ENCODE measurements at places on chromosomes 2 and 18.
A peak's percentile ranks its signal among the peaks of the same experiment; 100 is the strongest.

- no peak for DNase-seq
Measured at GRCh38 chr2:215833531-215834162, 179.7 kb downstream of the MREG start.

GRCh38 chr2:197577446-197577845 is 61.6 kb downstream of the MOB4 start:
- no peak for DNase-seq

DNA sequence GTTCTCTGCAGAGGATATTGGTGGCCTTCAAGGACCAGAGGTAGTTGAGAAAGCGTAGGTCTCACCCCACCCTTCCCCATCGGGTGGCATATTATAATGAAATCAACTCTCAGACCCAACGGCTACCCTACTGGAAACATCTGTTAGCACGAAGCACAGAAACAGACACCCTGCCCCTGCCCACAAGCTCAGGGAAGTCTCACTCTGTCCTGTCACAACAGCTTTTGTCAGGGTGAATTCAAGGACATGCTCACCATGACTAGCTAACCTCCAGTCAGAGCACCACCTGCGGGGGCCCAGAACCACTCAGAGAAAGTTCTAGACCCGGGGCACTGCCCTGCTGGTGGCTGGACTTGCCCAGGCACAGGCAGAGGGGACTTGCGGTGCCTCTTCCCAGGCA is 3.5 kb upstream of the B3GNT7 start:
- DNase-seq, result no peak

- no peak for DNase-seq
Measured at GRCh38 chr2:60872510-60872928, 8.9 kb upstream of the REL start.

GRCh38 chr18:62399781-62400308 is 74.7 kb downstream of the TNFRSF11A start:
- no peak for DNase-seq

GRCh38 chr2:72917138-72917876 is at the start of gene EMX1:
EMX1 (plus strand) TSS chr2:72917519; CDS start chr2:72917853, 334 bp downstream.
- DNase-seq, result peak; percentile 25
